Activated naive CD8-positive, alpha-beta T cell treated with anti-CD3 and anti-CD28 coated beads for 36 hours (primary cell): ENCODE measurements at places on chromosomes 2 and 18. TPM values are rescaled to one million over a fixed set of nuclear protein-coding genes. Genes with fewer than 3 reads are reported as not detected.

CHPF gene
- total RNA-seq: 21.9 TPM

STK39 gene
- total RNA-seq: 27.1 TPM

TBR1 gene
- not detected for total RNA-seq

BCL11A gene
- total RNA-seq: 1.6 TPM

DSG4 gene
- total RNA-seq: not detected

DNA sequence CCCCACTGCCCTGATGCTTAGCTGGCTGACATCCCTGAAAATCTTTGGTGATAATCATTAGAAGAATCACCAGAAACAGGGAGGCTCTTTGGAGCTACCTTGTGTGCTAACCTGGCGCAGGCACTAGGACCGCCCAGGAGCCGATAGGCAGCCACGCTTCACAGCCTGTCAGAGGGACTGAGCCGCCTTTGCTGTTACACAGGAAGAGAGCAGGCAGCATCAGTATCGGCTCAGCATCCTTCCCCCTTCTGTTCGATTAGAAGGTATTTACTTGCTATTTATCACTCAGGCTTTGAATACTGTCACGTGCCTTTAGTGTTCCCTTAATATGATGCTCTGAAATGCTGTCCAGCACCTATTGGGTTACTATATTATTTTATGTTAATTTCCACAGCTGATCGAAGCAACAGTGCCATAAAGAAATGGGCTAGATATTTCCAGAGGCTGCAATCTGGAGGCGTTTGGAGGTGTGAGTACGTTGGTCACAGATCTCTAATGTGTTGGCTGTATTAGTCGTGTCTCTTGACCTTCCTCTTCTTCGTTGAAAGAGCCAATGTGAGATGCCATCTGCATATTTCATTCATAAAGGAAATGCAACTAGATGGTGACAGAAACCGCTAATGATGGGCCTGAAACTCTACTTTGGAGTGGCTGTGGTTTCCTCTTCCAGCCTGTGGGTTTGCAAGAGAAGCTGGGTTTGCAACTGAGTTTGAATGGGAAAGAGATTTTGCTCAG, 110.4 kb upstream of the RAB27B start:
- peak overlapping the region; percentile 43 for H3K4me3 ChIP-seq
- peaks cover 49% of the 10 kb centered on the region for H3K27me3 ChIP-seq
- no peak overlapping the region for H3K27ac ChIP-seq
- DNase-seq: peak; percentile 44
- peaks cover 18% of the 10 kb centered on the region for H3K4me1 ChIP-seq

- no peak for DNase-seq
- H3K27ac ChIP-seq: no peak overlapping the region
- H3K4me1 ChIP-seq: no peaks in the 10 kb centered on the region
- H3K27me3 ChIP-seq: no peaks in the 10 kb centered on the region
- H3K36me3 ChIP-seq: no peaks in the 10 kb centered on the region
These were observed 25.4 kb downstream of the ASXL3 start for GRCh38 chr18:33603454-33603853.

GRCh38 chr2:38584881-38585280, 17.8 kb downstream of the HNRNPLL start:
- no peak for DNase-seq
- H3K4me1 ChIP-seq: peaks cover 25% of the 10 kb centered on the region
- no peak overlapping the region for H3K4me3 ChIP-seq
- H3K36me3 ChIP-seq: peaks cover 38% of the 10 kb centered on the region
- H3K27ac ChIP-seq: no peak overlapping the region
- H3K27me3 ChIP-seq: no peaks in the 10 kb centered on the region

- H3K4me3 ChIP-seq: no peak overlapping the region
- peaks cover 10% of the 10 kb centered on the region for H3K4me1 ChIP-seq
- peaks cover 45% of the 10 kb centered on the region for H3K27me3 ChIP-seq
- no peak for DNase-seq
These were observed 2.8 kb downstream of the DIPK1C start for GRCh38 chr18:74454279-74454751.

- no peaks in the 10 kb centered on the region for H3K36me3 ChIP-seq
- DNase-seq: no peak
- no peak overlapping the region for H3K4me3 ChIP-seq
- H3K4me1 ChIP-seq: no peaks in the 10 kb centered on the region
- no peaks in the 10 kb centered on the region for H3K27me3 ChIP-seq
- no peak overlapping the region for H3K27ac ChIP-seq
These were observed 16.9 kb downstream of the CROCC2 start for GRCh38 chr2:240922982-240923537.

DNA sequence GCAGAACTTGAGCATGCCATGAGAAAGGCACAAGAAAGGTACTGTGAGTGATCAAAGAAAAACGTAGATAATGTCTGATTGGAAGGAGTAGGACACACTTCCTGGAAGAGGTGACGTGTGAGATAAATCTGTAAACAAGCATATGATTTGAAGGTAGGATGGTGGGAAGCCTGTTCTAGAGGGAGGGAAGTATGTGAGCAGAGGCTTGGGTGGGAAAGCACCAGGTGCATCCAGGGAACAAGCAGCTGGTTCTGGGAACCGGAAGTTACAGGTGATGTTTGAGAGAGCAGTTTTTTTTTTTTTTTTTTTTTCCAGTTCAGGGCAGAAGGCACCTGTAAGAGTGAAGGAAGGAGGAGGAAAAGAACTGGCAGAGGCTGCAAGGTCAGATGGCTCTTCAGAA, 116.6 kb upstream of the EFEMP1 start:
- H3K4me3 ChIP-seq: no peak overlapping the region
- H3K4me1 ChIP-seq: no peaks in the 10 kb centered on the region
- no peak for DNase-seq
- H3K36me3 ChIP-seq: no peaks in the 10 kb centered on the region
- no peaks in the 10 kb centered on the region for H3K27me3 ChIP-seq

- H3K4me3 ChIP-seq: no peak overlapping the region
- no peaks in the 10 kb centered on the region for H3K36me3 ChIP-seq
- DNase-seq: no peak
These were observed 36.2 kb downstream of the AMER3 start for GRCh38 chr2:130791617-130791939.

DNA sequence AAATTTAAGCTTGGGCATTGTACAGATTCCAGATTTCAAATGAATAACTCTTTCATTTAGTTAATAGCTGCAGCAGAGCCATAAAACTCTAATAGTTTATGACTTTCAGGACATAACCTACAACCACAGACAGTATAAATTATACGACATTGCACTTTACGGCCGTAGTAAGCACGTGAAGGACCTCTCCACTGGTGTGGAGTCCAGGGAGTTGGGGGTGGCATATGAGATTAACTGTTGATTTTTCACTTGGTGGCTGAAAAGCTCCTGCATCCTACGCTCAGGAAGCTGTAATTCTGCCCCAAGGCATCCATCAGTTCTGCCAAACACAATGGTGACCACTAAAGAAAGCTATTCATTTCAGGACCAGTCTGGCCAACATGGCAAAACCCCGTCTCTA, 376.2 kb downstream of the SOX11 start:
- H3K4me3 ChIP-seq: no peak overlapping the region
- no peaks in the 10 kb centered on the region for H3K4me1 ChIP-seq
- no peak overlapping the region for H3K27ac ChIP-seq
- H3K36me3 ChIP-seq: no peaks in the 10 kb centered on the region
- H3K27me3 ChIP-seq: no peaks in the 10 kb centered on the region
